ENCODE measurements at places on chromosomes 16 and 17.
A peak's percentile ranks its signal among the peaks of the same experiment; 100 is the strongest.

DNA sequence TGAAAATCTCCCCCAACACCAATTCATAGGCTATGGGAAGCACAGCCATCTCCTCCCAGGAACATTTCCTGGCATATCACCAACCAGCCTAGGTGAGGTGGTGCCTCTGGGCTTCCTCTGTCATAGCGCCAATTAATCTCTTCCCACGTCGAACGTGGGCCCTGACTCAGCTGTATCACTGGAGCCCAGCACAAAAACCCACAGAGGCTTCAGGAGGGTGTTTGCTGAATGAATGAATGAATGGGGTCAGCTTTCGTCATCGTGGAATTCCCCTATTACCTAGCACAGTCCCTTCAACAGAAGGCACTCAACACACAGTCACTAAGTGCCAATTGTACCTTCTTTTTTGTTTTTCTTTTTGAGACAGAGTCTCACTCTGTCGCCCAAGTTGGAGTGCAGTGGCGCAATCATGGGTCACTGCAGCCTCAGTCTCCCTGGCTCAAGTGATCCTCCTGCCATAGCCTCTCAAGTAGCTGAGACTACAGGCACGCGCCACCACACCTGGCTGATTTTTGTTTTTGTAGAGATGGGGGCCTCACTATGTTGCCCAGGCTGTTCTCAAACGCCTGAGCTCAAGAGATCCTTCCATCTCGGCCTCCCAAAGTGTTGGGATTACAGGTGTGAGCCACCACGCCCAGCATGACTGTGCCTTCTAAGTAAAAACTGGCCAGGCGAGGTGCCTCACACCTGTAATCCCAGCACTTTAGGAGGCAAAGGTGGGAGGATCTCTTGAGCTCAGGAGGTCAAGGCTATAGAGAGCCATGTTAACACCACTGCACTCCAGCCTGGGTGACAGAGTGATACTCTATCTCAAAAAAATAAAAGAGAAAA is 4.1 kb downstream of the ZNF688 start:
- no peaks in the 10 kb centered on the region for H3K36me3 ChIP-seq
- H3K4me1 ChIP-seq, result peaks cover 8% of the 10 kb centered on the region
- no peak overlapping the region for H3K27ac ChIP-seq
- no peaks in the 10 kb centered on the region for H3K27me3 ChIP-seq
- no peak overlapping the region for H3K4me3 ChIP-seq
- DNase-seq, result no peak

DNA sequence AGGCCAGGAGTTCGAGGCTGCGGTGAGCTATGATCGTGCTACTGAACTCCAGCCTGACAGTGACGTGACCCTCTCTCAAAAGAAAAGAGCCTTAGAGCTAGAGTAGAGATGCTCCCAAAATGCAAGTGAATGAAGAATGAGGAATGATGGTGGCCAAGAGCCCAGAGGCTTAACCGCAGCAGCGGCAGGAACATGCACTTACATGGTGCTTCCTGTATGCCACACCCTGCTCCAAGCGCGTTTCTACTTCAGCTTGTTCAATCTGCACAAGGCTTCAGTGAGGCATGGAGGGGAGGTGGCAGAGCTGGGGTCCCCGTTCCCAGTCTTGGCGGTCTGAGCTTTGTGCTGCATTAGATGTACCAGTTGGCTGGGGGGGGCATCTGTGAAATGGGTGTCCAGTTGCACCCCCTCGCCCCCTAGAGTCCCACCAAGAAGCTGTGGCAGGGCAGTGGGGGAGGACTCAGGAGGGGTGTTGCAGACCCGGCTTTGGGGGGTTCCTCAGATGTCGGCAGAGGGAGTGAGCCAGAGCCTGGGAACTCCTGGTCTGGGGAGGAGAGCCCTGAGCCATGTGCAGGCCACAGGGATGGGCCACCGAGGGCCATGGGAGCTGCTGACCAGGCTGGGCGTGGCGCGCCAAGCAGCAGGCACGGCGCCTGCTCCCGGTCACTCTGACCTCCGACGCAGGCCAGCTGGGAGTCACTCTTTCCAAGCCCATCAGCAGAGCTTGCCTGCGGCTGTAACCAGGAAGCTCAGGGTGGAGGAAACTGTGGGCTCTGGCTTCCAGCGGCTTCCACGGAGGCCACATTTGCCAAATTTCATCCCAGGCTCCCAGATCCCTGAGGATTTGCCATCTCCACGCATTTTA is 260.1 kb downstream of the PARN start:
- H3K27me3 ChIP-seq, result no peaks in the 10 kb centered on the region
- peak; percentile 51 for DNase-seq
- no peaks in the 10 kb centered on the region for H3K36me3 ChIP-seq
- H3K27ac ChIP-seq, result no peak overlapping the region

DNA sequence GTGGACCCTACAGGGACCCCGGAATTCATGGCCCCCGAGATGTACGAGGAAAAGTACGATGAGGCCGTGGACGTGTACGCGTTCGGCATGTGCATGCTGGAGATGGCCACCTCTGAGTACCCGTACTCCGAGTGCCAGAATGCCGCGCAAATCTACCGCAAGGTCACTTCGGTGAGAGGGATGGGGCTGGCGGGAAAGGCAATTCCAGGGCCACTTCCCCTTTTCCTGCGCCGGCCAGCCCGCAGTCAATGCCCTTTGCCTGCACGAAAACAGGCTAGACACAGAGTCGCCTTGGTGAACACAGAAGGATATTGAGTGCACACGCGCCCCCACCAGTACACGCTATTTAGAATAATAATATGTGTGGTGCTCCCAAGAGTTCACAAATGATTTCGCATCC is 4.0 kb downstream of the WNK4 start:
- H3K27ac ChIP-seq, result no peak overlapping the region

- peak within 1 kb of the TSS; percentile 81 for H3K4me3 ChIP-seq
- no peak within 1 kb of the TSS for H3K27ac ChIP-seq
- peak; percentile 97 for DNase-seq
- no peaks in the 10 kb centered on the region for H3K36me3 ChIP-seq
- H3K4me1 ChIP-seq, result no peaks in the 10 kb centered on the region
- H3K27me3 ChIP-seq, result no peaks in the 10 kb centered on the region
These were observed at the start of gene ZFP90 for GRCh38 chr16:68538880-68539701. Gene ZFP90 (plus strand): TSS chr16:68539291. CDS start chr16:68539793, 502 bp downstream.

DNA sequence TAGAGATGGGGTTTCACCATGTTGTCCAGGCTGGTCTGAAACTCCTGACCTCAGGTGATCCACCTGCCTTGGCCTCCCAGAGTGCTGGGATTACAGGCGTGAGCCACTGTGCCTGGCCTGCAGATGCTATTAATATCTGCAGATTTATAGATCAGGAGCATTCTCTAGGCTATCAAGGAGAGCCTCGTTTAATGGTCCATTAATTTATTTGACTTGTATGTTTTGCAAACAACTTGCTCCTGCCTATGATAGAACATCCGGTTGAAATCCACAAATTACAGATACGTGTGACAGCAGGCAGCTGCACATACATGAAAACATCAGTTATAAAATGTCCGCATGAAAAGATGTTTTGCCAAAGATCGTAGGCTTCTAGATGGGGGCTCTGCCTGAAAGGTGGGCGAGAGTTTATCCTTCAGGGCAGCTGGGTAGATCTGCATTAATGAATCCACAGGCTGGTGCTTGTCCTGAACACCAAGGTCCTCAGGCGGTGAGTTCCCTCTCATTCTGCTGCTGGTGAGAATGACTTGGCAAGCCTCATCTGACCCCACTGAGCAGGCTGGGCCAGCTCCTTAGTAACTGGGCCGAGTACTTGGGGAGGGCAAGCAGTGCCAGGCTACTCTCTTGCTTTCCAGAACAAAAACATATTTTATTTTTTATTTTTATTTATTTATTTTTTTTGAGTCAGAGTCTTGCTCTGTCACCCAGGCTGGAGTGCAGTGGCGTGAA is 37.1 kb upstream of the MGAT5B start:
- no peak for DNase-seq
- H3K4me1 ChIP-seq, result no peaks in the 10 kb centered on the region
- no peaks in the 10 kb centered on the region for H3K27me3 ChIP-seq
- H3K36me3 ChIP-seq, result no peaks in the 10 kb centered on the region

- H3K4me1 ChIP-seq, result no peaks in the 10 kb centered on the region
- no peak overlapping the region for H3K27ac ChIP-seq
- H3K36me3 ChIP-seq, result no peaks in the 10 kb centered on the region
These were observed 82.9 kb upstream of the GPRC5B start for GRCh38 chr16:19967561-19967960.

GRCh38 chr16:55811811-55812210 is 21.1 kb downstream of the CES1 start:
- no peak for DNase-seq
- no peaks in the 10 kb centered on the region for H3K27me3 ChIP-seq

GRCh38 chr17:9009737-9010136 is 11.6 kb upstream of the NTN1 start:
- peaks cover 95% of the 10 kb centered on the region for H3K27me3 ChIP-seq
- H3K27ac ChIP-seq, result no peak overlapping the region
- no peak overlapping the region for H3K4me3 ChIP-seq
- no peak for DNase-seq

DNA sequence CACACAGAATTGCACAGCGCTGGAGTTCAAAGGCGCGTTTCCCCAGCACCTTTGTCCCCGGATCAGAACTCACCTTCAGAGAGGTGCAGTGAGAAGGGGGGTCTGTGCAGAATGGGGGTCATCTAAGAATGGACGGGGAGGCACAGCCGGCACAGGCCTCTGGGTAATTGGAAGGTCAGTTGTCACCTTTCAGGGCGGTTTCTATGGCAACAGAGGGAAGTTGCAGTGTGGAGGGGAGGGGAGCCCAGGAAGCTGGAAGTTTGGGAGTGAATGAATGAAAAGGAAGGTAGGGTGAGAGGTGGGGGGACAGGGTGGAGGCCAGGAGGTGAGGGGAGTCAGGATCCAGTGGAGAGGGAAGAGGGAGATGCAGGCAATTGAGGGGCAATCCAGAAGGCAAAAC is 12.4 kb upstream of the KCNG4 start:
- peaks cover 3% of the 10 kb centered on the region for H3K27me3 ChIP-seq
- DNase-seq, result no peak

Data from cardiac muscle cell (in vitro differentiated cells and primary cell).